Epithelial cell of proximal tubule (primary cell): ENCODE measurements at places on chromosomes 6 and 20. TPM values are rescaled to one million over a fixed set of nuclear protein-coding genes. Genes with fewer than 3 reads are reported as not detected.

- no peak for DNase-seq
Observed at GRCh38 chr6:131250122-131250521, 114.9 kb downstream of the AKAP7 start.

- no peak for DNase-seq
Observed at GRCh38 chr6:110558575-110558974, 82.2 kb upstream of the SLC22A16 start.

GRCh38 chr6:55659304-55659703 lies 80.3 kb upstream of the HMGCLL1 start:
- no peak for DNase-seq

DNA sequence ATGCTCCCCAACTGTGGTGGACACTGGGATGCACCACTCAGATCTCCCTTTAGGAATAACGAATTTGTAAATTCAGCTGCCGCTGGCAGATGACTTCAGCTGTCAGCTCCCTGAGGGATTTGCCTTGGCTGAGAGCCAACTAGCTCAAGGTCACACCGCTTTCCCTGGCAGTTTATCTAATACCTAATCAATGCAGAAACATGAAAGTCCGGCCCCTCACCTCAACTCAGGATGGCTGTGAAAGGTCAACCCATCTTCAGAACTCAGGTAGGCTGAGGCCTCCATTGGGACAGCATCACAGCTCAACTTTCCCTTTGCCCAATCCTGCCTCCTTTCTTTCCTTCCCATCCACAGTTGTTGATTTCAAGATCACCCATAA lies 22.8 kb upstream of the SCGN start:
- no peak for DNase-seq

- DNase-seq = no peak
Observed at GRCh38 chr20:58546756-58547622, 31.8 kb upstream of the APCDD1L start.

DNA sequence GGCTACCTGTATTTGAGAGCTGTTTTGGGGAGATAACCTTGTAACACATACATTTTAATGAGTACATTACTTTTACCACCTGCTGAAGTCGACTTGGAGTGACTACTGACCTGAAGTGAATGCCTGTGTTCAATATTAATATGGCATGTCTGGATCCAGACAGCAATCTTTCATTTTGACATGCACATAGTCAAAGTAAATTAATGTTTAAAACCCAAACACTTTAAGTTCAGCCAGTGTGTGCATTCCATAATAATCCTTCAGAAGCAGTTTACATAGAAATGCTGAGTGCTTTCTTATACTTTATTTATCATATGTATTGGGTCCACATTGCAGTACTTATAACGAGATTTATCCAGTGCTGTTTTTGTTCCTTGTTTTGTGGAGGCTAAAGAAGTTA lies 38.0 kb downstream of the CDKAL1 start:
- no peak for DNase-seq

- DNase-seq = no peak
Observed at GRCh38 chr20:47318586-47319516, 37.6 kb downstream of the ZMYND8 start.

- no peak for DNase-seq
Observed at GRCh38 chr6:49453221-49453620, 9.8 kb downstream of the MMUT start.

The TBX18 gene
- total RNA-seq = 0.23 and 1.9 TPM in 2 replicates

The CST5 gene
- total RNA-seq = not detected in 2 replicates

The NKAIN4 gene
- total RNA-seq = 1.4 and 4.0 TPM in 2 replicates
